Kidney tubule cell (primary cell): ENCODE measurements at places on chromosomes 16 and 17.

DNA sequence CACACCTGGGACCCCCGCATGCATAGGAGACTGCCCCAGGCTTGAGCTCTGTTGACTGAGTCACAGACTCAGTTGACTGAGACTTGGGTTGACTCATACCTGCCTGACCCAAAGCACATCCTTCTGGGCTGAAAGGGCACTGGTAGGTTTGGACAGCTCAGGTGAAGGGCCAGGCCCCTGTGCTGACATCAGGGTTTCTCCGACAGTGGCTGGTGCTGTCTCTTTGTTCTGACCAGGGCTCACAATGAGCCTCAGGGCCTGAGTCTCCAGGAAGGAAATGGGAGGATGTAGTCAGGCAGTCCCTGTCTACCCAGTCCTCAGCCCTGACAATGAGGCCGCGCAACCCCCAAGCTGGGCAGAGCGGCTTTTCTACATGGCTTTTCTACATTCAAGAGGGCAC lies 6.5 kb downstream of the SPNS2 start:
- DNase-seq = peak; percentile 87

DNA sequence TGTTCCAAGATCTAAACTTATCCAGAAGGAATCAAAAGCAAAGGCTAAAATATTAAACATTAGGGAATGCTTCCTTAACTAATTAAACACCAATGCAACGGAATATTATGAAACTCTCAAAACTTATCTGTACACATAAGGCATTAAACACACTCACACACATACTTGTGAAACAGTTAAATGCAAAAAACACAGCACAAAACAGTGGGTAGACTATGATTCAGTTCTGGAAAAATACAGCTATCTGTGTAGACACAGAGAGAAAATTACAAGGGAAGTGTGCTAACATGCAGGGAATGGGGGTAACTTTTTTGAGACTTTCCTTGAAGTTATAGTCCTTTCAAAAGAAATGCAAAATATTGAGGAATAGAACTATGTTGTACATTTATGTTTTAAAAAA lies 36.7 kb upstream of the CCL1 start:
- DNase-seq = no peak

DNA sequence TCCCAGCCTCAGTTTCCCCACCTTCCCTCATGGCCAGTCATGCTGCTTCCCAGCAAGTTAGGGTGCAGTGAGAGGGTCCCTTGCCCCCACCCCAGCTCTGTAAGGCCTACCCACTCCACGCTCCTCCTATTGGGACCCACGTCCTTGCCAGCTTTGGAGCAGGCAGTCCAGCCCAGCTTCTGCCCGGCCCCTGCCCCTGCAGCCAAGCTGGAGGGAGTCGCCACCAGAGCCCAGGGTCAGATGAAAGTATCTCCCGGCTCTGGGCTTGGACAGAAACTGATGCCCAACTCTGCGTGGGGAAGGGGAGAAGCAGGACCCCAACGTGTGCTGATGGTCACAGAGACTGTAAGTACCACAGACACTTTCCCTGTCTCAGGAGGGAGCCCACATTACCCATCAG lies 32.6 kb downstream of the SDK2 start:
- DNase-seq = no peak

- DNase-seq = no peak
Measured at GRCh38 chr16:19110537-19111360, 3.0 kb upstream of the ITPRIPL2 start.

DNA sequence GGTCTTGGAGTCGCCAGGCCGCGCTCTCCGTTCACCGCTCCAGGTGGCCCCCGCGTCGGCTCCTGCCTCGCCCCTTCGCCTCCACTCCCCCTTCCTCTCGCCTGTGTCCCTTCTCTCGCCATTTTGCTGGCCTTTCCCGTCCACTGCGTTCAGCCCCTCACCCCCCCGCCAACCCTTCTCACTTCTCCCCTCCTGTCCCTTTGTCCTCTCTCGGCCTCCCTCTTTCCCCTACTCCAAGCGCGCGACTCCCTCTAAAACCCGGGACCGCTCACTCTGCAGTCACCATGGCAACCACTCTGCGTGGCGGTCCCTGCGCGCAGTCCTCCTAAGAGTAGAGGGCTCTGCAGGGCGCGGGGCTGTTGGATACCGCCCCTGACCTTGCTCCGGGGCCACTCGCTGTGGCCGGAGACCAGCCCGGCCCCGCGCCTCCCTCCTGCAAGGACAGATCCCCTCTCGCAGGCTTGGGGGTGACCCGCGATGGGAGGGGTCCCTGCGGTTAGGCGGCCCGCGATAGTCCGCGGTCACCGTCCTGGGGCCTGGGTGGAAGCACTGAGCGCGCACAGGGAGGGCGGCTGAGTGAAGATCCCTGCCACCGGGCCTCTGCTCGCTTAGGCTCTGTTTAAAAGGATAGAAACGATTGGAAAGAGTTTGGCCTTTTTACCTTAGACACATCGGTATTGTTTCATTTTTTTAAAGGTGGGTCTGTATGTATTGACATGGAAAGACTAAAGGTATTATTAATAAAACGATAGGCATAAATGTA lies 454 bp downstream of the CCDC40 start:
- DNase-seq = no peak

DNA sequence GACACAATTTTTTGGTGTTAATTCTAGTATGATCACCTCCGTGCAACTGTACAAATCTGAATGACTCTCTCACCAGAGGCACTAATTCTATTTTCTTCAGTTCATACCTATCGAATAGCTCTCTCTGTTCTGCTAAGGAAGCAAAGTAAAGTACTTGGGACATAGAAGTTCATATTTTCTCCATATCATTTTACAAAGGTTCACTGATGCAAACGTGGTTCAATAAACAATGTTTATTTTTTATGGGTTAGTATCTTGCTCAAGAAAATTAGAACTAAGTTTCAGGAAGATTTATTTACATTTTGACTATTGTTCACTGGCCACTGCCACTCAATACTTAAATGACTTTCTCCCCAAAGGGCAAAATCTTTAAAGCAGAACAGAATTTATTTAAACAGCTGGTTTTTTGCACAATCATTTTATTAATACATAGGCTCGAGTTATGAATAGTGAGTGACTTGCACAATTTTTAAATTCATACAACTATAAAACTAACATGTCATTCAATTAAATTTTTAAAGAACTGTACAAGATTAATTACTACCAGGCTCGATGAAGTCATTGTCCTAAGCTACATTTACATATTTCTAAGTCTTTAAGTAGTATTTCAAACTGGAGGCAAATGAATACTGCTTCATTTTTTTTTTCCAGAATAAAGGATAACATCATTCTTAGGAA lies 255.8 kb downstream of the C16orf95 start:
- DNase-seq = no peak

GRCh38 chr16:58377932-58378331 lies 14.3 kb upstream of the GINS3 start:
- peak; percentile 33 for DNase-seq

- DNase-seq = peak; percentile 69
Measured at GRCh38 chr16:54373534-54374520, 87.2 kb upstream of the IRX3 start.

DNA sequence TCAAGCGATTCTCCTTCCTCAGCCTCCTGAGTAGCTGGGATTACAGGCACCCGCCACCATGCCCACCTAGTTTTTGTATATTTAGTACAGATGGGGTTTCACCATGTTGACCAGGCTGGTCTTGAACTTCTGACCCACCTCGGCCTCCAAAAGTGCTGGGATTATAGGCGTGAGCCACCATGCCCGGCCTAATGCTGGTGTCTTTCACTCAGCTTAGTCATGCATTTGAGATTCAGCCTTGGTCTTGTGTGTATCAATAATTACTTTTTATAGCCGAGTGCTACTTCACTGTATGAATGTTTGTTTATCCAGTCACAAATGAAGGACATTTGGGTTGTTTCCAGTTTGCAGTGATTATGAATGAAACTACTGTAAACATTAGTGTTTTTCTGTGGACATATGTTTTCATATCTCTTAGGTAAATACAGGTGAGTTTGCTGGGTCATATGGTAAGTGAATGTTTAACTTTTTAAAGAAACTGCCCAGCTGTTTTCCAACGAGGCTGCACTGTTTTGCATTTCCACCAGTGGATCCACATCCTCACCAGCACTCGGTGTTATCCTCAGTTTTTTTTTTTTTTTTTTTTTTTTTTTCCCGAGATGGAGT lies 11.0 kb upstream of the PLCG2 start:
- DNase-seq = peak; percentile 44

DNA sequence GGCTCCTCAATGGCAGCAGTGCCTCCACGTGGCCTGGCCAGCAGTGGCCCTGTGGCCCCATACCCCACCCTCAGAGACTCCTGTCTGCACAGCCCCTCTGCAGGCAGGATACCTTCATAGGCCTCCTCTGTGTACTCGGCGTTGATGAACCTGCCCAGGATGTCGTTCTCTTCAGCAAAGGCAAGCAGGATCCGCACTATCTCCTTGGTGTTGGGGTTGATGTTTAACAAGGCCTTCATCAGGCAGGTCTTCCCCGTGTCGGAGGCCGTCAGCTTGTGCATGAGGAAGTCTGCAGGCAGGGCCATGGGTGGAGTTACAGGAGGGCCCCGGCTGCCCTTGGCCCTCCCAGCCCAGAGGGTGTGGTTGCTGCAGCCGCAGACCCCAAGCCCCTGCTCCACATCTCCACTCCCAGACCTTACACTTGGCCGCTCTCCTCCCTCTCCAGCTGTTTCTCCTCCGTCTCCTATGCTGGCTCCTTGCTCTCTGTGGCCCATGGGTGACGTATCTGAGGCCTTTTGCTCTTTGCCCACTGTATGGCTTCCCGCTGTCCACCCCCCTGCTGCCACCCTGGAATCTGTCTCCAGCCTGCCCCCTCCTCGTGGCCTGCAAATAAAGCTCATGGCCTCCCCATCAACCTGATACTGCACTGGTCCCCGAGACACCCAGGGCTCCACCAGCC lies 15.1 kb downstream of the TRPV3 start:
- DNase-seq = no peak

DNA sequence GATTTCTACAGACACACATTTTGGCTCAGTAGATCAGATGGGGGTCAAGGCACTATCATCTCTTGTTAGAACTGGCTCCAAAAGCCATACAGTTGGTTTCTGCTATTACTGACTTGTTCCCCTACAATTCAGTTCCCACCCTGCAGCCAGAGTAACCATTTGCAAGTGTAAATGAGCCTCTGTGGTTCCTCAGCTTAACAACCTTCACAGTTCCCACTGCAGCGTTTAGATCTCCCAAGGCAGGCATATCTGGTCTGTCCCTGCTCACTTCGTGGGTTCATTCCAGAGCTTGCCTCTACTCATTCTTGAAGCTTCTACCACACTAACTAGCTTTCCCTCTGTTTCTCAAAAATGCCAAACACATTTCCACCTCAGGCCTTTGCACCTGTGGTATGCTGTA lies 186.1 kb downstream of the CBLN1 start:
- DNase-seq = no peak

GRCh38 chr17:80005360-80006338 lies 30.0 kb downstream of the TBC1D16 start:
- peak; percentile 55 for DNase-seq

DNA sequence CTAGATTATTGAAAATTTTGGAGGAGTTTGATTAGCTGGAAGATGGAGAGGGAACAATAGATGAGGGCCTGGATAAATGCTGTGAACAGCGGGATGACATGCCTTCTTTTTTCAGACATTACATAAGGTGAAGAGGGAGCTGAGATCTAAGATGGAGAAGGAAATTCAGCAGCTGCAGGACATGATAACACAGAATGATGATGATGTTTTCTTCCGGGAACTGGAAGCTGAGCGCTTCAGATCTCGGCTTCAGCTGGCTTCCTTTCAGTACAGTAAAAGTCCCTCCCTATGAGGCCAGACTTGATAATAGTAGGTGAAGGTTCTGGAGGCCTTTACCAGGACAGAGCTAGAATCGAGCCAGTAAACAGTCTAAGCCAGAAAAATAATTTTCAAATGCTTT lies 30.7 kb downstream of the CEP95 start:
- DNase-seq = no peak

DNA sequence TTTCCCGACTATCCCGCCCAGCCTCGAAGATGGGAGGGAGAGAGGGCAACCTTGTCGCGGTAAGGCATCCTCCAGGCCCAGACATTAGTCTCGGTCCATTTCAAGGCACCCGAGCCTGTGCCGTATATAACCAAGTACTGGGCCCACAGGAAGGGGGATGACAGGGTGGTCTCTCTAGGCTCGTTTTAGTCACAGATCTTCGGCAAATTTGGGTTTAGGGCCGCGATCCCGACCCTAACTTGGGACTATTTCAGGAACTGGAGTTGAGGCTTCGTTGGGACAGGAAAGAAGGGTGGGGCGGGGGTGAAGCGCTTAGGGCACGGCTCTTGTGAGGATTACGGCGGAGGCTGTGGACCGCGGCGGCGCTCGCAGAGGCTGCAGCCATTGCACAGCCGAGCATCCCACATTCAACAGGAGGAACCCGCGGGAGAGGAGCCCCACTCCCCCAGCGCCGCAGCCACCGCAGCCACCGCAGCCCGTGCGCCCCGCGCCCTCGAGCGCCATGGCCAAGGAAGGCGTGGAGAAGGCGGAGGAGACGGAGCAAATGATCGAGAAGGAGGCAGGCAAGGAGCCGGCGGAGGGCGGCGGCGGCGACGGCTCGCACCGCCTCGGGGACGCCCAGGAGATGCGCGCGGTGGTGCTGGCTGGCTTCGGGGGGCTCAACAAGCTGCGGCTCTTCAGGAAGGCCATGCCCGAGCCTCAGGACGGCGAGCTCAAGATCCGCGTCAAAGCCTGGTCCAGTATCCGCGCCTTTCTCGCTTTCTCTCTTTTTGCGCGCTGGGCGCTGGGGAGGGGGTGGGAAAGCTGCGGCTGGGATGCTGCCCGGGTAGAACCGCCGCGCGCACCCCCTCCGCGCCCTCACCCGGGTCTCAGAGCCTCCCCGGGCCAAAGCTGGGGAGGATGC lies at the start of gene VAT1L:
TSS of gene VAT1L (plus strand) at position 384 of the 904 bp plus-strand sequence. CDS start at position 503, 119 bp downstream.
- DNase-seq = peak; percentile 45

GRCh38 chr16:58938811-58939210 lies 204.7 kb upstream of the GOT2 start:
- no peak for DNase-seq

DNA sequence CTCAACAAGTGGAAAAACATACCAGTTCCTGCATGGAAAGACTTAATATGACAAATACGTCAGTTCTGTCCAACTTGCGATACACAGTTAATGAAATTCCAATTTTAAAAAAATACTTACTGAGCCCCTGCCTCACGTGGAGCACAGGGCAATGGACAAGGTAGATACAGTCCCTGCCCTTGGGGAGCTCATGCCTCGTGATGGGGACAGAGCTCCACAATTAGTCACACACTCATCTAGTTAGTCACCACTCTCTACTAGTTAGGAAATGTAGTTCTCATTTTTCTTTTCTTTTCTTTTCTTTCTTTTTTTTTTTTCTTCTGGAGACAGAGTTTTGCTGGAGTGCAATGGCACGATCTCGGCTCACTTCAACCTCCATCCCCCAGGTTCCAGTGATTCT lies 74.7 kb upstream of the CDH5 start:
- no peak for DNase-seq

DNA sequence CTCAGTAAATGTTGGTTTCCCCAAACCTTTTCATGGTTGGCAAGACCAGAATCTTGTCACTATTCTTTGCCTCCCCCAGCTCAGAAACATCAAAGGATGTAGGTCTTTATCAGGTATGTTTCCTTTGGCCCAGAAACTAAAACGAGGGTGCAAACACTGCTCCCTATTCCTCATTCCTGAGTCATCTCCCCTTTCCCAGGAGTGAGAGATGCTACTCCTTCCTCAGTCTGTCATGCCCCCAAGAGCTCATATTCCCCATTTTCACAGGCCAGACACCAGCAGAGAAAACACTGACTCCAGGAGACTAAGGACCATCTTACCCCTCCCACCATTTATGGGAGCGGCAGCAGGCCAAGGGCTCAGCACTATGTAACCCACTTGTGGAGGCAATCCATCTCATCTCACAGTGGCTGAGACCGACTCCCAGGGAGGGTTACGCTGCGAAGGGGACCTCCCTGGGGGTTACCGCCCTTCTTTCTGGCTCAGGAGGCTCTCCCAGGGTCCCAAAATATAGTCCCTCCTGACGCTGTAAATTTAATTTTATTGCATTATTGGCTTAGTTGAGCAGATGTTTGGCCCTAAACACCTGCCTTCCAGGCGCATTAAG lies 1.5 kb downstream of the GEMIN4 start:
- DNase-seq = no peak
